NCI-H2081 (cell line): ENCODE measurements at places on chromosomes 3 and 15.
A peak's percentile ranks its signal among the peaks of the same experiment; 100 is the strongest.

- DNase-seq = no peak
These were observed 149.0 kb downstream of the PDZRN3 start for GRCh38 chr3:73475717-73476116.

GRCh38 chr15:38844736-38845135, 280.1 kb upstream of the RASGRP1 start:
- no peak for DNase-seq

GRCh38 chr15:74873756-74874424, 725 bp upstream of the SCAMP2 start:
- DNase-seq = peak; percentile 21

- no peak for DNase-seq
These were observed 166.5 kb downstream of the EBLN2 start for GRCh38 chr3:73228000-73228399.
